ENCODE measurements at places on chromosomes 3 and 15.

DNA sequence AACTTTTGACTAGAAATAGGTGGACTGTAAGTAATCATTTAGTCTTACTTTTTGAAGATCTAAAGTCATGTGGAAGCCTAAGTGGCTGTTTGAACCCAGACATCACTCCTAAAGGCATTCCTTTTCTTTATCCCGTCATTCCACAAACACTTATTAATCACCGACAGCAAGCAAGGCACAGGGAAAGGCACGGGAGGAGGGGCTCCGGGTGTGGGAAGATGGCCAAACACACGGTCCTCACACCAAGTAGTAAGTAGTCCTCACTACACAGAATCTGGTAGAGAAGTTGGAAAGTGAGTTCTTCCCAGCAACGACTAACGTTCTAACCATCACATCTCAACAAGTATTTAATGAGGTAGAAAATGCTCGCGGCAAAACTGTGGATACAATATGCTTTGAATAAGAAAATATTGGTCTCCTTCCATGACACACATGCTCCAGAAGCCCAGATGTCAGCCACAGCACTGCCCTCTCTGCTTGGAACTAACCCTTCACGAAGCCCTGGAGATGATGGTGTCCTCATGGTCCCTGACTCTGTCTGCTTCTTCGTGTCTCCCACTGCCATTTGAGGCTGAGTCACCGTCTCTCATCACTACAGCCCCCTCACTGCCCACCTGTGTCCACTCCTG is 202.2 kb downstream of the OPA1 start:
- DNase-seq: no peak

- DNase-seq: no peak
Observed at GRCh38 chr15:92696096-92696495, 40.5 kb upstream of the FAM174B start.

DNA sequence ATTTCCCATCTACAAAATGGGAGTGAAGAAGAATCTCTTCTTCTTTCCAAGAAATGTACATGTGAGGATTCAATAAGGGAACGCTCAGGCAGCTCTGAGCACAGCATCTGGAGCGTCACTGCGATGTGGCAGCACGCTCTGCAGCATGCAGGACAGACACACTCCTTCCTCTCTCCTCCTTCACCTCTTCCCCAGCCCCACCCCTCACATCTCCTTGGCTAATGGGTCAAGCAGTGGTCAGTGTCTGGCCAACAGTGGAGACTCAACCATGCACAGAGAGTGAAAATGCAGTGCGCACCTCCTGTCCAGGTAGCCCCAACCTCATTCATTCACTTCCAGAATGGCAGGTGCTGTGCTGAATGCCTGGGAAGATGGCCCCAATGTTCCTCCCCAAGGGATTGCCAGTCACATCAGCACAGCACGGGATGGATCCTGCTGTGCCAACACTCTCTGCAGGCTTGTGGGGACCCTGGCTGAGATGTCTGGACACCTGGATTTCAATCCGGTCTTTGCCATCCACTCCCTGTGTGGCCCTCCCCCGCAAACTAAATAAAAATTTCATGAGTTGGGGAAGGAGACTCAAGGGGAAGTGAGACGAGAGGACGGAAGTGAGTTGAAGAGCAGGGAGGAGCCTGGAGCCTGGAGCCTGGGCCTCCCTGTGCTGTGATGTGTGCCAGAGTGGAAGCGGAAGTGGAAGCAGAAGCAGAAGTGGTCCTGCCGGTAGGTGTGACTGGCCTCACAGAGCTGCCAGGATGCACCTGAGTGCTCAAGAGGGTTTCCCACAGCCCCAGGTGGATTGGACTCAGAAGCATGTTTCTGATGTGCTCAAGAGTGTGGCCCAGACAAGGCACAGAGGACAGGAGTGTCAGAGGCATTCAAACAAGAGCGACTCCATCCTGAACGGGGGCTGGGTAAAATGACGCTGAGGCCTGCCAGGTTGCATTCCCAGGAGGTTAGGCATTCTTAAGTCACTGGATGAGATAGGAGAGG is 163.9 kb downstream of the SMAD6 start:
- DNase-seq: no peak

DNA sequence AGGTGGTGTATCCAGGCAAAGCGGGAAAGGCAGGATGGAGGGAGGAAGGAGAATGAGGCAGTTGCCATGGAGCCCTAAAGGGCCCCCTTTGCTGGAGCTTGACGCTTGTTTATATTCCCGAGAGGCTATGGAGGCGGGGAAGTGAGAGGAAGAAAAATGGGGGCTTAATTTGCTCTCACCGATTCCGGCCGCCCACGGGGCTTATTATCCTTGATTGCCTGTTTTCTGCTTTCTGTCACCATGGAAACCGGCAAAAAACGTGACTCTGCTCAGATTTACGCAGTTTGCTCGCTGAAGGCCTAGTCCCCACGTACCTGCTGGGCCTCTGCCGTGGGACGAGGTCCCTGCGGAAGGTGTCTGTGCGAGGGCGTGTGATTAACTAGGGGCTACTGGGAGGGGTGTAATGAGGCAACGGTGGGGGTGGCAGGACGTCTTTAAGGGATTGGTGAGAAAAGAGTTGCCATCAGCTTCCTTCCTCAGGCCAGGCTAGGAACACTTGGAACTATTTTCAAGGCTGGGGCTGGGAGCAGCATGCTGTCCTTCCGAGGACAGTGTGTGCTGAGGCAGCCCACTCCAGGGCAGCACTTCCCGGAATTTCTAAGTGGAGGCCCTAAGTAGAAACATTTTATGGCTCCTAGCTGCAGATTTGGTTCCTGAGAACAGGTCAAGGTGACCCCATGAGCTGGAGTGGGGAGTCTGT is 110.8 kb upstream of the NDN start:
- DNase-seq: no peak

DNA sequence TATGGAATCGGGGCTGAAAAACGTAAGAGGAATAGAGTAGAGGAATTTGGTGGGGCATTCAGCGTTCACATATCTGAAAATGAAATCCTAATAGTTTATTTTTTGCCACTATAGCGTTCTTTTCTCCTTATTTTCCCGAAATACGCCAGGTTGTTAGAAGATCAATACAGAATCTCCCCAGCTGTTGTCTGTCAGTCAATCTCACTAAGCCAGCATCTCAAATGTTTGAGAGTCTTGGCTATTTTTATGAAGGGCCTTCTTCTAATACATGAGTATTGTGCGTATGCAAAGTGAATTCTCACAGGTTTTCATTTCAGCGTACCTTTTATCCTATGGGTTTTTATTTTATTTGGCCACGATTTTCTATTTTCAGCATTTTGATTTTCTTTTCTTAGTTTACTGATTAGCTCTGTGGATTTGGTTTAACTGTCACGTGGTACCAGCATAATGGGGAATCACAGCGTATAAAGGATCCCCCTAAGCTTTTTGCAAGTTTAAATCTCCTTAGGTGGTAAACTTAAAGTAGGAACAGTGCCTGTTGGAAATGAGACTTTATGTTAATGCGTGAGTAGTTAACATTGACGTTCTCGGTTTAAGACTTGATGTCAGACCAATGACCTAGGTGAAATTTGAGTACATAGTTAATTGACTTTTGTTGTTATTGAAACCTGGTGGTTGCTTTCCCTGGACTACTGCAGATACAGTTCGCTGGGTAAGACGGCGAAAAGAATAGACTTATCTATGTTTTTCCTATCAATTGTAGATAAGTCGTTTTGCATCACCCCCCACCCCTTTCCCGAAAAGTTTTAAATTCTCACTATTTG is 1.3 kb downstream of the FXR1 start:
- DNase-seq: no peak

DNA sequence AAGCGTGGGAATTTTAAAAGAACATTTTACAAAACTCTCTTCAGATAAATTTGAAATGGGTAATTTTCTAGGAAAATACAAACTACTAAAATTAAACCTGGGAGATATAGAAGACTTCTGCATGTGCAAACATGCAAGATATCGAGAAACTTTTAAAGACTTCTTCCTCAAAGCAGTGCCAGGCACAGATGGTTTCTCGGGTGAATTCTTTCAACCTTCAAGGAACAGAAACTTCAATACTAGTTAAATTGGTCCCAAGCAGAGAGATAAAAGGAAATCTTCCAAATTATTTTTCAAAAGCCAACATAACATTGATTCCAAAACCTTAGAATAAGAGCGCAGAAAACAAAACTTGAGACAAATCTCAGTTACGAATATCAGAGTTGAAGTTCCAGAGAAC is 732.7 kb downstream of the PDCD6IP start:
- no peak for DNase-seq

GRCh38 chr3:134998855-134999254 is 203.8 kb downstream of the EPHB1 start:
- no peak for DNase-seq

DNA sequence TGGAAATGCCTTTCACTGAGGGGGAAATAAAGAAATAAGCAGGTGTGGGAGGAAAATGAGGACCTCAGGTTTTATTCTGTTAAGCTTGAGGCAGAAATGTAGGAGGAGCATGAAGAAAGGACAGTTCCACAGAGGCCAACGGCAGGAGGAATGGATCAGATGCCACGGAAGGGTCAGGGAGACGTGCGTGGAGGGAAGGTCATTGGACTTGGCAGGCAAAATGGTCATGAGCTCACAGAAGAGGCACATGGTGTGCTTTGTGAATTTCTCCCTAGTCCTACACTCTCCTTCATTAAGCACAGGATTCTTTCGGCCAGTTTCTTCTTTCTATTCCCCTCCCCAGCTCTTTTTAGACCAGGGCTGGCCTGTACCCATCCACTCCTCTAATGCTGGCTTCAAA is 32.5 kb upstream of the THSD4 start:
- no peak for DNase-seq

- no peak for DNase-seq
Observed at GRCh38 chr3:42394579-42395288, 15.7 kb downstream of the LYZL4 start.

DNA sequence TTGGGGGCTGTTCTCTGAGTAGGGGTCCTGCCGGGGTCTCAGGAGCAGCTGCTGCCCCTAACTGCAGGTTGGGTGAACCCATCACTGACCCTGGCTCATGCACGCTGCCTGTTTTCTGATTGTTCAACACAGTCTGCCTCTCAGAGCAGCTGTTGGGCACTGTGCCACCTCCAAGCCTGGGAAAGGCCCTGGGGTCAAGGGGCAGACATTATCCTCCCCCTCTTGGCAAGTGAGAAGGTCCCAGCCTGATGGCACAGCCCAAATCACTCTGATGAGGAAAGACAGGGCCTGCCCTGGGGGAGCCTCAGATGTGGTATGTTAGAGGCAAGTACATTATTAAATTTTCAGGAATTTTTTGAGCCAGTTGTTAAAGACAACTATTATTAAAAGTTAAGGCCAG is 14.1 kb upstream of the GNAT1 start:
- DNase-seq: no peak

GRCh38 chr15:48913141-48913540 is 35.2 kb downstream of the EID1 start:
- DNase-seq: no peak

GRCh38 chr3:143302638-143303171 is 183.1 kb downstream of the CHST2 start:
- DNase-seq: no peak

GRCh38 chr3:134743006-134743405 is 52.1 kb upstream of the EPHB1 start:
- no peak for DNase-seq

- no peak for DNase-seq
Observed at GRCh38 chr3:187458921-187459320, 90.7 kb downstream of the RTP4 start.

GRCh38 chr15:95503107-95503506 is 827.4 kb upstream of the NR2F2 start:
- no peak for DNase-seq

Measured in CD4-positive, alpha-beta T cell (primary cell).